ENCODE measurements at places on chromosomes 4 and X.

DNA sequence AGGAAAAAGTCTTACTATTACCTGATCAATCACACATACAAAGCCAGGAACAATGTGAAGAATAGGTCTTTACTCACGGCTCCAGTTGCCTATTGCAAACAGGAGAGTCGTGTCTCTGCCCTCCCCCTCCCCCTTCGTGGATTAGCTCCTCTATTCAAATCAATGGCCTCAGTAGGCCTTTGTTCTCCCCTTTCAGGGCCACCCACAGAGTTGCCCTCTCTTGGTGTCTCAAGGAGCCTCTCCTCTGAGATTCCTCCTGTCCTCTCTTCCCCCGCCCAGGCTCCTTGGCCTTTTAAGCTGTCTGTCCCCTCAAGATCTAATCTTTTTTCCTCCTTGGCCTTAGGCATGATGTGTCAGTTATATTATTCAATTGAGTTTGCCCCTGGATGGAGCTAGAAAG is 107.2 kb upstream of the NALF2 start:
- no peak for DNase-seq

- DNase-seq: no peak
Observed at GRCh38 chr4:95363966-95364365, 184.8 kb downstream of the UNC5C start.

DNA sequence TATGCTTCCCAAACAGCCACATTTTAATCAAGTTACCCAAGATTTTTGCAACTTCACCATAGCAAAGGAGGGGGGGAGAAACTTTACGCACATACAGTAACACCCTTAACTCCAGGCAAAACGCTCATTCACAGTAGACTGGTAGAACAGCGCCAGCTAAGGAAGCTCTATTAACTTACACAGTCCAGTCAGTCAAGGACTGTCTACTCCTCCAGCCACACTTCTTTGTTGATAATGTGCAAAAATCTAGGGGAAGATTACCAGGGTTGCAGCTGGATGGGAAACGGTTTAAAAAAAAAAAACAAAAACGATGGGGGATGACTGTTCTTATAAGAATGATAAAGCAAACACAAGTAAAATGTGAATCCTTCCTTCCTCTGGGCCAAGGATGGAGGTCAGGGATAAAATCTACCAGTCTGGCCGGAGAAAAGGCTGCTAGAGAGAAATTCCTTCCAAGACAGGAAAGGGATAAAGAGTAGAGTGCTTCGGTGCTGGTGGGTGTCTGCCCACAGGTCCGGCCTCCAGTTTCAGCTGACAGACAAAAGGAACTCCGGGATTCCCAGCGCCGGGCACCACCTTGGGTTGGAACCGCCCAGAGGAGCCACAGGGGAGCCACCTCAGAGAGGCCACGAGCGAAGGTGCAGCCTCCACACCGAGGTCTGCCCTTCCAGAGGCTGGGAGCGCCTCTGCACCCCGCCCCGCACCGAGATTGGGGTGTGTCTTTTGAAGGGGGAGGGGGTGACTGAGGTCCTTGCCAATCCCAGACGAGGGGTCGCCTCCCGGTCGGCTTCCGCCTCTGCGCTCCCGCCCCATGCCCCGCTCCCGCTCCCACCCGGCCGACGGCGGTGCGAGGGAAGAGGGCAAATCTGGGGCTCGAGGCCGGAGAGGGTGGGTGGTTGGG is 811 bp downstream of the ANKRD50 start:
- DNase-seq: no peak

DNA sequence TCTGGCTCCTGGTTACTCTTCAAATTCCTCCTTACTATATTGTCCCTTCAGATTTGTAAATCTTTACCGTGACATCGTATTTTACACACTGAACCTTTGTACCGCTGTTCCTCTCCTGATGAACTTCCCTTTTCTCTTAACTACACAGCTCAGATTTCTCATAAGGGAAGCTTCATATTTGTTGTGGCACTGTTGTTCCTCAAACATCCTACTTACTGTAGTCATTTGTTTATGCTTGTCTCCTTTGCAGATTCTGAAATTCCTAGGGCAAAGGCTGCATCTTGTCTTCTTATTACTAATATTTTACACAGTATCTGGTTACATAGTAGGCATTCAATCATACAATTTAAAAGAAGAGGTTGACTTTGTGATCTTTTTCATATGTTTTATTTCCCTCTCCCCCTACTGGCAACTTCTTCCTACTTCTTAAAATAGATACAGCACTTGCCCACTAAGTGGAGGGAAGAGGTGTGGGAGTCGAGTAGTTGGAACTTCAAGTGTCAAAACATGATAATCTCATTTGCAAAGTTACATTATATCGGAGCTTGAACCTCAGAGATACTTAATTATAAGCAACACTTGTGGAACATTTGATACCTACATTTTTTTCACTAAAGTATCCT is 50.0 kb downstream of the TET2 start:
- no peak for DNase-seq

- DNase-seq: no peak
Observed at GRCh38 chrX:150262456-150262855, 100.7 kb upstream of the MAMLD1 start.

DNA sequence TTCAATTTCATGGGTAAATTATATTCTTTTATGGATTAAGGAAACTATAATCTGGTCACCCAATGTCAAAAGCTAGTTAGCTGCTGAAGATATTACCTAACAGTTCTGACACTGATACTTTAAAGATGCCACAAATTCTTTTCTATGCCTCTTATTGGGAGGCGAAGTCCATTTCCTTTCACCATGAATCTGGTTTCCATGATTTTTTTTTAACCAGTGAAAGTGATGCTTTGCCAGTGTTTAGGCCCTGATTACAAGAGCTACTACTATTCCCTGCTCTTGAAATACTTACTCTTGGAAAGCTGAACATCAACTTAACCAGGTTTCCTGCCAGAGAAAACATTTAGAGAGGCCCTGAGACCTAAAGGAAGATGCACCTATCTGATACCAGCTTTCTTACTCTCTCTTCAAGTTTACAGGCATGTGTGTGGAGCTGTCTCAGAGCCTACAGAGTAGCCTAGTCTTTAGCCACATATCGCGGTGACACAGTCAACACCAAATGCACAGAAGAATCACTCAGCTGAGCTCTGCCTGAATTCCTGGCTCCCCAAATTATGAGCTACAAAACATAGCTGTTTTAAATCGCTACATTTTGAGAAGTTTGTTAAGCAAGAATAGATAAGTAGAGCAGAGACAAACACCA is 1280.8 kb downstream of the PCDH7 start:
- DNase-seq: no peak

DNA sequence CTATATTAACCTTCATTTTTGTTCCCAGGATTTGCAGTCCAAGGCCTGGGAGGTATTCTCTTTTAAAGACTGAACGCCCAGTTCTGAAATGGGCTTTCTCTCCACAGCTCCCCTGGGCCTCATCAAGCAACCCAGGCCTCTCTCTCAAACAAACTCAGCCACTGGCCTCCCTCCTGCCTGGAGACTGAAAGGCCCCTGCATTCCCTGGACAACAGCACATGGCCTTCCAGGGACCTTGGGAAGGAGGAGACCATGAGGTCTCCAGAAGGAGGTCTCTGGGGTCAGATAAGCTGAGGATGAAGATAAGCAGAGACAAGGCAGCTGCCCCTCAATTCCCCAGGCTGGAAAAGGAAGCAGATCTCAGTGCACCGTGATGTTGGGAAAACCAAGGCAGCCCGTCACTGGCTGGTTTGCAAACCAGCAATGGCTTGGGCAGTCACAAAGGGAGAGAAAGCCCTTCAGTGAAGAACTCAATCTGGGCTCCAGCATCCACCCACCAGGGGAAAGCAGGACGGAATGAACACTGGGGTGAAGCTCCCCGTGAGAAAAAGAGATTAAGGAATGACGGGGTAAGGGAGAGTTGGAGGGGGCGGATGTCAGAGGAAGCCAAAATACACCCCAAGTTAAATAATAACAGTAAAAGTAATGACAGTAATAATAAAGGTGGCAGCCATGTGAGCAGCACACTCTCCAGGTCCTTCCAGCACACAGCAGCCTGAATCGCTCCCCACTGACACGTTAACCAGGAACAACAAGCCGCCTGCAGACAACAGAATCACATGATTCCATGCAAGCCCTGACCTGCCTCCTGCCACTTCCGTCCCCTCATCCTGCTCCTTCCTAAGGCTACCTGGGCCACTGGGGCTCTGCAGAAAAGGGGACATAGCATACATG is 22.3 kb downstream of the AMOT start:
- DNase-seq: no peak

- no peak for DNase-seq
Observed at GRCh38 chr4:31955346-31955745, 1235.2 kb downstream of the PCDH7 start.

GRCh38 chrX:148976571-148977400 is 476.4 kb downstream of the AFF2 start:
- DNase-seq: no peak

DNA sequence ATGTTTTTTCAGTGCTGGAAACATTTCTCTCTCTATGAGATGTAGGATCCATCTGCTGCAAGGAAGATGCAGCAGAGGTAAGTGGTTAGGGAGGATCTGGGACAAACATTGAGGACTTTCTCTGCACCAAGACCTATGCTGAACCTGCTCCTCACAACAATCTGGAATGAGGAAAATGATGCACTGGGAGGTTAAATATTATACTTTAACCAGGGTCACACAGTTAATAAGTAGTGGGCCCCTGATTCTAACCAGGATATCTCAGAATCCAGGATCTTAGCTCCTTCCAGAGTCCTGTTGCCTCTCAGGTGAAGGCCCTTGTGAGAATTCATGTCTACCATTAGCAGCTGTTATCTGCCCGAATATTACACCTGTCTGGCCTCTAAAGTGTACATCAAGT is 7.0 kb downstream of the CXCL9 start:
- DNase-seq: no peak

GRCh38 chrX:95666056-95666455 is 1018.6 kb upstream of the DIAPH2 start:
- DNase-seq: no peak

GRCh38 chrX:2508648-2509335 is 8.0 kb upstream of the DHRSX start:
- no peak for DNase-seq

DNA sequence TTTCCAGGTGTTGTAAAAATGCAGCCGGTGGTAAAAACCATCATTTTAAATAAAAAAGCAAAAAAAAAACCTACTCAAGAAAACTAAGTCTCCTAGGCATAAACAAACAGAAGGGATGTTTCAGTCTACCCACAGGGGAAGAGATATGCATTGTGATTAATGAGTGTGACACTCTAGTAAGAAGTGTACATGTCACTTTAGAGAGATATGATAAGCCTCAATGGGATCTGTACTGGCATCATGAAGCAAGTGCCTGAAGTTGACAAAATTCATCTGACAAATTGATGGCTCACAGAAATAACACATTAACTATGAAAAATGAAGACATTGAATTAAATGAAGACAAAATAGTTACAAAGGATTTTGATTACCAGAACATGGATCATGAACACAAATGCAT is 162.7 kb downstream of the NPFFR2 start:
- DNase-seq: no peak

DNA sequence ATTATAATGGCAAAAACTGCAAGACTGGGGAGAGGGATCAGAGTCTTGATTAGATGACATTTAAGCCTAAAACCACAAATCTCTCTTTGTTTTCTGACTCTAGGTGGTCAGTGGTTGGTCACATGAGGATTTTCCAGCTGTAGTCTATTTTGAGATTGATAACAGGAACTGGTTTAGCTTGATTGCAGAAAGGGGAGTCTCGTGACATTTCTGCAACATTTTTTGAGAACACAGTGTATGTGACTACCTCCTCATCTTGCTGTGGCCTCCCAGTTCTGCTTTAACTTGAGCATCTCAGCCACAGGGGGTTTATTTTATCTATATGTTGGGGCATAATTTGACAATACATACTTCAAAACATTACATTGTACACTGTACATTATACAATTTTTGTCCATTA is 726.4 kb upstream of the MAGEB2 start:
- no peak for DNase-seq

DNA sequence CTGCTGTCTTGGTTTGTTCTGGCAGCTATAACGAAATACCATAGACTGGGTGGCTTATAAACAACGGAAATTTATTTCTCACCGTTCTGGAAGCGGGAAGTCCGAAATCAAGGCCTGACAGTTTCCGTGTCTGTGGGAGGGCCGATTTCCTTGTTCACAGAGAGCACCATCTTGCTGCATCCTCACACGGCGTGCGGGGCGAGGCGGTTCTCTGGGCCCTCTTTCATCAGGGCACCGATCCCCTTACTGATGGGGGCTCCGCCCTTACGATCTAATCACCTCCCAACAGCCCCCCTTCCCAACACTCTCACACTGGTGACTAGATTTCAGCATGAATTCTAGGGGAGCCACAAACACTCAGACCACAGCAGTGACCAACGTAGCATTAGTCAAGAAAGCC is 578.3 kb upstream of the FAT1 start:
- DNase-seq: no peak

- no peak for DNase-seq
Observed at GRCh38 chr4:79455216-79455615, 47.2 kb upstream of the GK2 start.

Data from stimulated activated CD8-positive, alpha-beta memory T cell treated with anti-CD3 and anti-CD28 coated beads, Interleukin-4, amount 100 ng/mL, for 24 hours (primary cell).